ENCODE measurements at places on chromosomes 2 and 18. TPM values are rescaled to one million over a fixed set of nuclear protein-coding genes. Genes with fewer than 3 reads are reported as not detected.

Gene COL4A3
- 1.1 TPM for total RNA-seq

- no peaks in the 10 kb centered on the region for H3K36me3 ChIP-seq
- H3K27ac ChIP-seq: no peak overlapping the region
- no peak for DNase-seq
- H3K4me3 ChIP-seq: no peak overlapping the region
Observed at GRCh38 chr2:23541503-23542229, 156.7 kb downstream of the KLHL29 start.

DNA sequence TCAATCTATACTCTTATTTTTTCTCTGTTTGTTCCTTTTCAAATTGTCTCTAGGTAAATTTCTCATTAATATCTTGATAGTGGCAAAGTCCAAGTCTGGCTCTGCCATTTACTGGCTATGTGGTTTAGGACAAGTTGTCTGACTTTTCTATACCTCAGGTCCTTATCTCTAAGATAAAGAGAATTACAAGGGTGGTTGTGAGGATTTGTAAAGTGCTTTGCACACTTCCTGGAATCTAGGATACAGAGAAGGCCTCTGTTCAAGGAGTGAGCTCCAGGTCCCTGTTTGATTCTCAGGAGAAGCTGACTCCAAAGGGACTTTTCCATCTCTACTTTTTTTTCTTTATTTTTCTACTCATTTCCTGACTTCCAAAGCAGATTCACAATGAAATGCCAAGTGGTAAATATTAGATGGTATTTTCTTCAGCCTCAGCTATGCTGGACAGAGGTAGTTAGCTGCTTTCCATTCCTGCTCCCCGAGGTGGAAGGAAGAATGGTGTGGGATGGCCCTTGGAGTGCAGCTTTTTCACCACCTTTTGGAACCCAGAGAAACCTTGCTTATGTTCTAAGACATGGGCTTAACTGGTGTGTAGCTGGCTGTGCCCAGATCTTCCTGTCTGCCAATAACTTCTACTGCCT lies 90.5 kb downstream of the GALNT1 start:
- DNase-seq: no peak
- no peaks in the 10 kb centered on the region for H3K27me3 ChIP-seq
- no peak overlapping the region for H3K27ac ChIP-seq
- H3K36me3 ChIP-seq: peaks cover 18% of the 10 kb centered on the region

DNA sequence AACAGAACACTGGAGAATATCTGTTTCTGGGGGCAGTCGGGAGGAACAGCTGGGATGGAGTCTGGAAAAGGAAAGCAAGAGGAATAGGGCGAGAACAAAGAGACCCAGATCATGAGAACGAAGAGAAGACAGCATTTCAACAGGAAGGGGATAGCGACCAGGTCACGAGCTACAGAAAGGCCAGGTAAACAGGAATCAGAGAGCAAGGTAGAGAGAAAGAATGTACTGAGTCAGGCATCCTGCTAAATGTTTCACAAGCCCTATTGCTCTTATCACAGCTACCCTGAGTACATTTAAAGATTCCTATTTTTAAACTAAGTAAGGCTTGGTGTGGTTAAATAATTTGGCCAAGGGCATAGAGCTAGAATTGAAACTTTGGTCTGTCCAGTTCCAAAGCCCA lies 254.9 kb upstream of the RAB12 start:
- no peaks in the 10 kb centered on the region for H3K36me3 ChIP-seq
- H3K4me1 ChIP-seq: peaks cover 15% of the 10 kb centered on the region
- DNase-seq: no peak
- H3K27ac ChIP-seq: no peak overlapping the region
- H3K27me3 ChIP-seq: no peaks in the 10 kb centered on the region

GRCh38 chr2:139963863-139964355 lies 1183.7 kb upstream of the NXPH2 start:
- 0 out of 2 replicates have a peak, but pooled peaks cover 4% of the 10 kb centered on the region for H3K36me3 ChIP-seq
- H3K4me3 ChIP-seq: no peak overlapping the region
- H3K4me1 ChIP-seq: peaks cover 4% of the 10 kb centered on the region
- no peak overlapping the region for H3K27ac ChIP-seq

- H3K36me3 ChIP-seq: no peaks in the 10 kb centered on the region
- 0 out of 2 replicates have a peak, but pooled peaks cover 4% of the 10 kb centered on the region for H3K4me1 ChIP-seq
- no peaks in the 10 kb centered on the region for H3K27me3 ChIP-seq
Observed at GRCh38 chr2:188848887-188849435, 125.2 kb upstream of the COL3A1 start.

Gene MMADHC
- 121 TPM for total RNA-seq

DNA sequence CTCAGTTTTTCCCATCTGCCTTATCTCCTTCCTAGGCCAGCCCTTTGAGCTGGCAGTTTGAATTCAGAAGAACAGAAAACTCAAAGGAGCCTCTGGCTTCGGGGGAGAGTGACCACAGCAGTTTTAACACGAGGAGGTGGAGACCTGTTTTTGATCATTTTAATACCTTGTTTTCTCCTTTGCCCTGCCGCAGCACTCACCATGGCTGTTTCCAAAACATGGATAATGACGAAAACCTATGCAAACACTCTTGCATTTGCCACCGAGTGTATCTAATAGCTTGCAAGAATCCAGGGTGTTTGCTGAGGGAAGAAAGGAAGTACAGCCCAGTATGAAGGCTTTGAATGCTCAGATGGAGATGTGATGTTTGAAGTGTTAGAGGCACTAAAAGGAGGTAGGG lies 167.1 kb downstream of the PRKCE start:
- no peak for DNase-seq
- no peaks in the 10 kb centered on the region for H3K27me3 ChIP-seq
- H3K4me3 ChIP-seq: no peak overlapping the region
- H3K4me1 ChIP-seq: peaks cover 36% of the 10 kb centered on the region
- H3K27ac ChIP-seq: no peak overlapping the region
- no peaks in the 10 kb centered on the region for H3K36me3 ChIP-seq

Gene IL1RL2
- total RNA-seq: 0.11 TPM

Gene ANKRD30B
- total RNA-seq: not detected

GRCh38 chr2:234421-234820 lies 29.4 kb downstream of the SH3YL1 start:
- no peak overlapping the region for H3K4me3 ChIP-seq
- no peaks in the 10 kb centered on the region for H3K27me3 ChIP-seq
- H3K36me3 ChIP-seq: peaks cover 5% of the 10 kb centered on the region
- H3K4me1 ChIP-seq: peaks cover 36% of the 10 kb centered on the region

GRCh38 chr2:168180483-168180882 lies 66.9 kb downstream of the STK39 start:
- peak overlapping the region; percentile 71 for H3K27ac ChIP-seq
- no peak for DNase-seq
- H3K27me3 ChIP-seq: peaks cover 21% of the 10 kb centered on the region
- H3K36me3 ChIP-seq: no peaks in the 10 kb centered on the region
- no peak overlapping the region for H3K4me3 ChIP-seq
- H3K4me1 ChIP-seq: peaks cover 84% of the 10 kb centered on the region

Gene SCN7A
- 0.32 TPM for total RNA-seq

DNA sequence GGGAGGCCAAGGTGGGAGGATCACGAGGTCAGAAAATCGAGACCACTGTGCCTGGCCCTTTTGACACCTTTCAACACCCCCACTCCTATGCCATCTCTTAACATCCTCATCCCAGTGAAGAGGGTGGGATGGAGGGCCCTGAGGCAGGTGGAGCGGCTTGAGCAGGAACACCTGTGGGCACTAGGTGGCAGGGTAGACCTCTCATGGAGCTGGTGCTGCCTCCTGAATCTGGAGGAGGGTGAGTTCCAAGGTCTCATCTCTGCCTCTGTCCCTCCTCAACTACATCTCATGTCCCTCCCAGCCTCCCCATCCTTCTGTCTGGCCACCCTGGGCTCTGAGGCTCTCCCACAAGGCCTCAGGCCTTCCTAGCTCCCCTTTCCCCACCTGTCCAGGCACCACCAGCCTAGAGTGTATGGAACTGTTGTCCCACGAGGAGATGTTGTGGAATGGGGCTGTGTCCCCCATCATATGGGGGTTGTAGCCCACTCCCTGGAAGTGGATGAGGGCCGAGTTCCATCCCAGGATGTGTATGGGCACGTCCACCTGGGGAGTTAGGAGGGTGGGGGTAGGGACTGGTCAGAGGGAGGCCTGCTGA lies 17.0 kb upstream of the CRYBA2 start:
- H3K4me1 ChIP-seq: no peaks in the 10 kb centered on the region
- DNase-seq: peak; percentile 61
- H3K27ac ChIP-seq: no peak overlapping the region
- peaks cover 64% of the 10 kb centered on the region for H3K27me3 ChIP-seq

DNA sequence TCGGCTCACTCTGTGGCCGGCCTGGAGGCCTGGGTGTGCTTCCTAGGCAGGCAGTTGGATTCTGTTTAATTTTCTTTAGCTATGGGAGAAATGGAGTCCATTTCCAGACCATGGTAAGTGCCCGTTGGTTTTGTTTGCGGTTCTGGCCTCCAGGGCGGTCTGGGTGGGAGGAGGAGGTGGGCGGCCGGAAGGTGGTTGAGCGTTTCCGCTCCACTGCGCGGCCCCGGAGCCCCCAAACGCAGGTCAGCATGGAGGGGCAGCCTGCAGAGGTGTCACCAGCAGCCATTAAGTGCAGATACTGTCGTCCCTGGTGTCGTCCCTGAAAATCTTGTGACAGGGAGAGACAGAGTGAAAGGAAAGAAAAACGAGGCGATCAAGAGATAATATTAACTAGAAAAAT lies 303.9 kb downstream of the GBX2 start:
- DNase-seq: peak; percentile 9
- peak overlapping the region; percentile 47 for H3K27ac ChIP-seq
- H3K4me3 ChIP-seq: no peak overlapping the region
- H3K4me1 ChIP-seq: peaks cover 50% of the 10 kb centered on the region
- peaks cover 5% of the 10 kb centered on the region for H3K36me3 ChIP-seq
- no peaks in the 10 kb centered on the region for H3K27me3 ChIP-seq

Gene FZD7
- total RNA-seq: 153 TPM

- H3K27ac ChIP-seq: no peak overlapping the region
- DNase-seq: no peak
- H3K4me1 ChIP-seq: no peaks in the 10 kb centered on the region
- H3K4me3 ChIP-seq: no peak overlapping the region
- H3K36me3 ChIP-seq: peaks cover 30% of the 10 kb centered on the region
- no peaks in the 10 kb centered on the region for H3K27me3 ChIP-seq
Observed at GRCh38 chr2:115314119-115314518, 871.7 kb downstream of the DPP10 start.

DNA sequence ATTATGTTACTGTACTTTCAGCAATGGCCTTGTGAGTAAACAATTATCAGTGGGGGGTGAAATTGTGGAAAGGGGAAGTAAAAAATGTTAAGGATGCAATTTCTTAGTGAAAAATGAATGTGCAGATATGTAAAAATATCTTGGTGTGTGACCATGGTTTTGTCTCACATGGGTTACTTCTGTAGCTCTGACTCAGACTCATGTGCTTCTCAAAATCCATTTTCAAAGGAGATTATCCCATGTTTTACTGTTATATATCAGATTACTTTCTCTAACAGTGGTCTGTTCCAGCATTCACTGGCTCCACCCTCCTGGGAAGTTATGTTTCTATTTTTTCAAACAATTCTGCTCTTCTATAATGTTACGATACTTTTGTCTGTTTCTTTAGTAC lies 298.2 kb upstream of the COL3A1 start:
- no peaks in the 10 kb centered on the region for H3K27me3 ChIP-seq
- no peak for DNase-seq
- no peaks in the 10 kb centered on the region for H3K36me3 ChIP-seq
- no peak overlapping the region for H3K4me3 ChIP-seq
- H3K4me1 ChIP-seq: peaks cover 18% of the 10 kb centered on the region
- 0 out of 2 replicates have a peak overlapping the region, but pooled peaks have one; percentile 38 for H3K27ac ChIP-seq

DNA sequence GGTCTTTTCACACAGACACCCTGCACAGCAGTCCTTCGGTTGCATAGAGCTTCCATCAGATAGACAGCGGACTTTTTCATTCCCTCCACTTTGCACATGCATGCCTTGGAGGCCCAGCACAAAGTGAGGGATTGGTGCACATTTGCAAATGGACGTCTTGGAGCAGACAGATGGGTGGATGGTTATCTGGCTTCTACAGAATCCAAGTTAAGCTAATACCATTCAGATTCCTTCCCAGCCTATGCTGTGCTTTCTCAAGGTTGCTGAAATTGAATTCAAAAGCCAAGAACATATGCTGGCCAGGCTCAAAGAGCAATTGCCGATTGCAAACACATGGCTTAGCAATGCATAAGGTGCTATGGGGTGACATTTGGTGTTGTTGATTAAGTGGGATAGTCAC lies 186.4 kb downstream of the VAPA start:
- H3K36me3 ChIP-seq: peaks cover 6% of the 10 kb centered on the region
- no peak overlapping the region for H3K4me3 ChIP-seq
- no peak overlapping the region for H3K27ac ChIP-seq
- DNase-seq: no peak
- H3K27me3 ChIP-seq: peaks cover 4% of the 10 kb centered on the region

GRCh38 chr2:160884056-160884455 lies 276.2 kb upstream of the TANK start:
- no peak overlapping the region for H3K27ac ChIP-seq
- H3K4me1 ChIP-seq: no peaks in the 10 kb centered on the region
- H3K27me3 ChIP-seq: no peaks in the 10 kb centered on the region
- H3K4me3 ChIP-seq: no peak overlapping the region

Gene TET3
- total RNA-seq: 16.4 TPM

DNA sequence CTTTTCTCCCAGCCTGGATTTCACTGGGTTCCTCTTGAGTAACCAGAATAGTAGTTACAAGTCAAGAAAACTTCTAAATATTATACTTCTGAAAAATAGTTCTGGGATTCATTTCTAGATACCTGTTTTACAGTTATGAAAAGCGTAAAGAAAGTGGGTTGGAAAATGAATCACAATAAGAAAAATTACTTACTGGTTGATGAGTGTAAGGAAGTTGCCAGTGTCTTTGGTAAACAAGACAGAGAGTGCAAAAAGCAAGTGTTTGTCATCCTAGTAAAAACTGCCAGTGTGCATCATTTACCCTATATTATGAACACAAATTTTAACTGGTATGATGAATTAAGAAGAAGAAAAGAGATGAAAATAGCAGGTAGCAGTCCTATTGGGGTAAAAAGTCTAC lies 88.9 kb downstream of the R3HDM1 start:
- no peaks in the 10 kb centered on the region for H3K4me1 ChIP-seq
- no peak overlapping the region for H3K4me3 ChIP-seq
- H3K36me3 ChIP-seq: peaks cover 20% of the 10 kb centered on the region
- no peak for DNase-seq
- no peak overlapping the region for H3K27ac ChIP-seq

Gene UPP2
- not detected for total RNA-seq

Gene IL1RN
- not detected for total RNA-seq

Gene PFN4
- total RNA-seq: not detected

- H3K4me3 ChIP-seq: no peak overlapping the region
- H3K27ac ChIP-seq: no peak overlapping the region
Observed at GRCh38 chr2:191566344-191566743, 111.6 kb upstream of the NABP1 start.

DNA sequence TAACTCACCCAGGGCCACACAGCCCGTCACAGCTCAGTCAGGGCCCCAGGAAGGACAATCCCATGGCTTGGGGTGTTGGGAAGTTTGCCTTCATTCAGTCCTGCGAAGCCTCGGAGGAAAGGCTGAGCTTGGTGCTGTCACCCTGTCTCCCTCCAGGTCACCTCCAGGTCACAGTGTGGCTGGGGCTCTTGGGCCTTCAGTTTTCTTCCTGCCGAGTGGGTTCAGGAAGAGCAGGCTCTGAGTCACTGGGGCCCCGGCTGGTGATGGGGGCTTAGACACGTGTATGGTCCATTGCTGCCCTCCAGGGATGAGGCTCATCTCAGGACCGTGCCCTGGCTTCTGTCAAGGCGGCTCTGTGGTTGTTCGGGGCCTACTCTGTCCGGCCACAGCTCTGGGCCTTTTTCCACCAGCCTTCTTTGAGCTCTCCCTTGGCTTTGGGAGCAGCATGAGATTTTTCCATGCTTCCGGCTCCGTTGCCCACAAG lies 118.6 kb downstream of the INHBB start:
- H3K27ac ChIP-seq: no peak overlapping the region
- H3K4me1 ChIP-seq: peaks cover 15% of the 10 kb centered on the region
- no peak for DNase-seq
- peaks cover 100% of the 10 kb centered on the region for H3K27me3 ChIP-seq
- no peaks in the 10 kb centered on the region for H3K36me3 ChIP-seq
- no peak overlapping the region for H3K4me3 ChIP-seq
